ENCODE measurements at places on chromosomes 13 and 19. TPM values are rescaled to one million over a fixed set of nuclear protein-coding genes. Genes with fewer than 3 reads are reported as not detected.

The ZNF419 gene
- 23.3 TPM for total RNA-seq

The FDX2 gene
- 15.0 TPM for total RNA-seq

The SPACA4 gene
- total RNA-seq = not detected

The OR2Z1 gene
- not detected for total RNA-seq

The CATSPERD gene
- total RNA-seq = 3.6 TPM

The PNPLA6 gene
- total RNA-seq = 45.8 TPM

The TRIM13 gene
- total RNA-seq = 49.5 TPM

The METTL21C gene
- not detected for total RNA-seq

The C1QTNF9B gene
- 0.22 TPM for total RNA-seq

The P2RY11 gene
- total RNA-seq = 4.6 TPM

The ZNF43 gene
- total RNA-seq = 31.7 TPM

The KLF1 gene
- total RNA-seq = 3.2 TPM

The DHDH gene
- 1.4 TPM for total RNA-seq

The SIRT6 gene
- total RNA-seq = 8.1 TPM

The PSG5 gene
- total RNA-seq = not detected

The KIR3DL2 gene
- not detected for total RNA-seq

The SIGLEC14 gene
- 1.0 TPM for total RNA-seq

The ZNF738 gene
- total RNA-seq = 24.4 TPM

The ITGBL1 gene
- 45.7 TPM for total RNA-seq

The ZNF98 gene
- 3.0 TPM for total RNA-seq

All from spinal cord (tissue), 10 donors.